ENCODE measurements at places on chromosomes 1 and 21.

DNA sequence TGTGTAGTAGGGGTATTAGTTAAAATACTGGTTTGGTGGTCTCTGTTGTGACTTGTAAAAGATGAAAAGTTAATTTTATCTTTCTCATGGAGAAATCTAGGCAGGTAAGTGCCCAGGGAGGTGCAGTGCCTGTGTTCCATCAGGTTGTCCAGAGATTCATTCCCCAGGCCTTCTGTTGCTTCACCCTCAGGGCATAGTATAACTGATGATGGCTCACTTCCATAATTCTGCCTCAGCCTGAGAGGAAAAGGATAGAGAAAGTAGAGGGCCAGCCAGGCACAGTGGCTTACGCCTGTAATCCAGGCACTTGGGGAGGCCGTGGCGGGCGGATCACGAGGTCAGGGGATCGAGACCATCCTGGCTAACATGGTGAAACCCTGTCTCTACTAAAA is 153.9 kb downstream of the FMN2 start:
- DNase-seq = no peak

GRCh38 chr1:208533746-208534598 is 289.8 kb upstream of the PLXNA2 start:
- no peak for DNase-seq

DNA sequence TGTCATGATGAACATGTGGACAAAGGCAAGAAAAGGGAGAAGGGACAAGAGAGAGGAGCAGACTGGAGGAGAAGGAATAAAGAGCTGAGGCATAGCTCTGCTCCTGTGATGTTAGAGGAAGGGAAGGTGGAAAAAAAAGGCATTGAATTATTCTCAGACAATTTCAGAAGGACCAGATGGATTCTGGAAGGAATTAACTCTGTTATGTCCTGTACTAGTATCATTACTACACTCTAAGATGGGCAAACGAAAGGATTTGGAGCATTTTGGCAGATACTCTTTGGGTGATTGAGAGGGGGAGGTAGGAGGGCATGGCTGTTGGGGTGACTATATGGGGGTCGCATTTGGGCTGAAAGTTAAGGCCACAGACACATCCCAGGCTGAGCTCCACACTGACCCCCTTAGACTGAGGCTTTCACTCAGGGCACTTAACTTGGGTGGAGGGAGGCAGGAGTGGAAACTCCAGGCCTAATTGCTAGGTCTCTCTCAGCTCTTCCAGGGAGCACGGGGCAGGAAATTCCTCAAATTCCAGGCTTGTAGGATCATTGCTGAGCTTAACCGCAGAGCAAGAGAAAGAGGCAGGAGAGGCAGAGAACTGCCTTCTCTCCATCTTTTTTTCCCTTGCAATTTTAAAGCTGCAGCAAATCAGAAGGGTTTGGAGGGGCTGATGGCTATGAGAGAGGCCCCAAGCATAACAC is 25.9 kb downstream of the KIRREL1 start:
- no peak for DNase-seq

DNA sequence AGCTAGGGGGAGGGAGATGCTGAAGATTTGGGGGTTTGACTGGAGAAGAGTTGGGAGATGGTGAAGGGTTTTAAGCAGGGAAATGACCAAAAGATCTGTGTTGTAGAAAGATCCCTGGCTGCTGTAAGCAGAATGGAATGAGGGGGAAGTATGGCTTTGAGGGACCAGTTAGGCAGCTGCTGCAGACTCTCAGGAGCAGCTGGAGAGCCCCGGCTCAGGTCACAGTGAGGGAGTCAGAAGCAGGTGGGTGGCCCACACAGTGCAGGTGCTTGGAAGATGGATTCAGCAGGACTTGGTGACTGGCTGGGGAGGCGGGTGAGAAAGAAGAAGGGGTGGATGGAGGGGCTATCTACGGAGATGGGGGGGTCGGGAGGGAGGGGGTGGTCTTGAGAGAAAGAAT is 35.7 kb downstream of the EDN2 start:
- DNase-seq = no peak

GRCh38 chr1:162697140-162697895 is 65.1 kb downstream of the DDR2 start:
- no peak for DNase-seq

DNA sequence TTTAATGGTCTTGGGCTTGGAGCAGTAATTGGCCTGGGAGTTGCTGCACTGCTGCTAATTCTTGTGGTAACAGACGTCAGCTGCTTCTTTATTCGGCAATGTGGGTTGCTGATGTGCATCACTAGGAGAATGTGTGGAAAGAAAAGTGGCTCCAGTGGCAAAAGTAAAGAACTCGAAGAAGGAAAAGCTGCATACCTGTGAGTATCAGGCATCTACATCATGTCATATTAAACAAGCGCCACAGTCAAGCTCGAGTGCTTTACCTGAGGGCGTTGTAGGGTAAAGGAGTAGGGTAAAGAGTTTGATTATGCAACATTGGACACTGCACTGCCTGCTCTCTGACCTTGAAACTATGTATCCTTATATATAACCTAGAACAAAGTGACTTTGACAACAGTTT is 510.6 kb downstream of the NCAM2 start:
- DNase-seq = no peak

DNA sequence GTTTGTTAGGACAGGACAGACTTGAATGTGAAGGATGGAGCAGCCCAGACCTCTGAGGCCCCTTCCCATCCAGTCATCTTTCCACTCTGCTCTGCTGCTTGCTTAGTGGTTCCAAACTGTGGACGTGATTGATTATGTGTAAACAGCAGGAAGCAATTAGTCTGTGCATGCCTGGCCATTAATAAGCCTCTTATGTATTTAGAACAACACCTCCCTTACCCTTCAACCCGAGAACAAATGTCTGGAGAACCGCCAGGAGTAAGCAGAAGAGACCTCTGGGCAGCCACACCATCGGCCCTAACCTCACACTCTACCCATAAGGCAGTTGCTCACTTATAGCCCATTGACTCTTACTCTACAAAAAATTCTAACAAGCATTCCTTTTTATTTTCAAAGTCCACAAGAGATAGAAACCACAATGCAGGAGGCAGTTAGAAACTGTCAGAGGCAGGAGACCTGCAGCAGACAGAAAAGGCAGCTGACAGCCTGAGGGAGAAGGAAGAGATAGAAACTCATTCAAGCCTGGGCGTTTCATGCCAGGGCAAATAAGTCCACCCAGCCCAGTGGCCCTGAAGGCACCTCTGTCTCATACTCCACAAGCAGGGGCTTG is 5.8 kb upstream of the EPHA8 start:
- no peak for DNase-seq

DNA sequence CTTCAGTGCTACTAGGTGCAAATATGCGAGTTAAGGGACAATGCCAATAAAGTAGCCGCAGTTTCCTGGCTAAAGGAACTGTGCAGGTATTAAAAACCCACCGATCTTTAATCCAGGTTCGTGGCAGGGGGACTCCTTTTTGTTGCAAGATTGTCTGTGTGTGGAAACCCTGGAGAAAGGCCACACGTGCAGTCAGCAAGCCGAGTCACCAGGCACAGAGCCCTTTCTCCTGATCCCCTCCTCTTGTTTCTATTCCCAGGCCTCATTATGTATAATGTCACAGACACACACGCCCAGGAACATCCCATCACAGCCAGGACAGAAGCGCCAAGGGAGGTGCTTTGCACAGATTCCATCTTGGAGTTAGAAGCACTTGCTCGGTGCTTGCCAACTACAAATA is 528.9 kb downstream of the KIF26B start:
- DNase-seq = no peak

DNA sequence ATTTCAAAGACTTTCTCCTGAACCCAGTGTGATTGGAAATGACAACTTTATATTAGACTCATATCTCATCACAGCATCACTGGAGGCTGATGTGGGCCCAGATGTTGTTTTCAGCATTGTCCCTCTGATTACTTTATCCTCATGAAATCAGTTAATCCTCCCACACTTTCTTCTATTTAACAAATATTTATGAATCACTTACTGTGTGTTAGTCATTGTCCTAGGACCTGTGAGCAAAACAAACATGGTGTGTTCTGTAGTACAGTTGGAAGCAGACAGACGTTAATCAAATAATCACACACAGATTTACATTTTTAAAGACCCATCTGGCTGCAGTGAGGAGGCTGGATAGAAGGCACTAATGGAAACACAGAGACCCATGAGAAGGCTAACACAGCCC is 383.7 kb downstream of the PRDM2 start:
- no peak for DNase-seq

- DNase-seq = no peak
Observed at GRCh38 chr1:228265167-228265566, 57.3 kb downstream of the OBSCN start.

DNA sequence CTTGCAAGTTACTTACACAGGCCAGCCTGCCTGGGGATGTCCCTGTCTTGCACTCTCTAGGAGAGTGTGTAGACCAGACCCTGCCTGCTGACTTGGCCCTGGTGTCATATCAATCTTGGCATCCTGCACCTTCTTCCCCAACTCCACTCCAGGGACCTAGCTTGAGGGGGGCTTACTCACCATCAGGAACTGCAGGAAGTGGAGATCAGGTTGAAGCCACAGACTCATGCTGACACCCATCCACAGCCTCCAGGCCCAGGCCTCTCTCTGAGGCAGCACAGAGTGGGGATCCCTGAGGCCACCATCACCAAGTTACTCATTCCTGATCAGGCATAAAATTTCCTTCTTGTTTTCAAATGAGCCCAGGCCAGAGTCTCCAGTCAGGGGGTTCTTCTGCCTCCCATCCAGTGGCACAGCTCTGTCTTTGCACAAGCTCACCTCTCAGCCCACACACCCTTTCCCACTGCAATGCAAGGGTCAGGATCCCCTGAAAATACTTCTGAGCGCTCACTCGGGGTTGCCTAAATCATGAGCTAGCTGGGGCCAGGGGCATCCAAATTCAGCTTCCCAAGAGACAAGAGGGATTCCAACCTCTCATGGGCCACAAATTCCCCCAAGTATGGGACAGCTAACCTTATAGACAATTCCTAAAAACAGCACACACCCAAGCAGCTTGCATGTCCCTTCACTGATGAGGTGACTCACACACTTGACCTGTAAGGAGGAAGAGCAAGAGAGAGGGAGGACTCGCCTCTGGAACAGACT is 33.5 kb downstream of the CSMD2 start:
- DNase-seq = no peak

GRCh38 chr21:18161841-18162240 is 82.8 kb upstream of the CHODL start:
- no peak for DNase-seq

DNA sequence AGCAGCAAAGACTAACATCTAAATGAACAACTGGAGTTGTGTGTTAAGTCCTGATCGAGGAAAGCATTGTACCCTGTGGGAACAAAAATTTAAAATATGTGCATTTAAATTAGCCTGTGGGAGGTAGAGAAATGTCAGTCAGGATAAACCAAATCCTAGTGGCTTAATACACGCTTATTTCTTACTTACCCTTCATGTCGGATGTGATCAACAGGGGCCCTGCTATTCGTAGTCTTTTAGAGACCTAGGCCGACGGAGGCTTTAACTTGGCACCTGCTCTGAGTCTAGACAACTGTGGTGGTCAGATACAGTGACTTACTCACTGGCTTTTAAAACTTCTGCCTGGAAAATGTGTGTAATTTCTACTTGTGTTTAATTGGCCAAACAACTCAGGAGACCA is 10.2 kb downstream of the GSTM3 start:
- no peak for DNase-seq

DNA sequence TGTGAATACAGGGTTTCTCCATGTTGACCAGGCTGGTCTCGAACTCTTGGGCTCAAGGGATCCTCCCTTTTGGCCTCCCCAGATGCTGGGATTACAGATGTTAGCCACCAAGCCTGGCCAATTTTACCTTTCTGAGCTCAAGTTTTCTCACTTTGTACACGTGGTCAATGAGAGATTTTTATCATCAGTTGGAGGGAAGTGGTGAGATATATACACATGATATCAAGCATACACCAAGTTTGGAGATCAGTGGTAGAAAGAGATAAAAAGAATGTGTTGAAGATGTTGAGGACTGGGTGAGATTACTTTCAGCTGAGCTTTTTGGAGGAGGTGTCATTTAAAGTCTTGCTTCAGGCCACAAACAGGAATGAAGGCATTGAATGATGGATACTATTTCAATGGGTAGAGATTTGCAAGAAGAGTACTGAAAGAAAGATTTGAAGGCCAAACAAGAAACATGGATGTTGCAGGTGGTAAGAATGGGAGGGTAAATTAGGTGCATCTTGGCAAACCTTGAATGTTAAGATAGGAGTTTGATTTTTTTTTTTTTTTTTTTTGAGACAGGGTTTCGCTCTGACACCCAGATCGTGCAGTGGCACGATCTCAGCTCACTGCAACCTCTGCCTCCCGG is 3.0 kb upstream of the SESN2 start:
- DNase-seq = peak; percentile 59

DNA sequence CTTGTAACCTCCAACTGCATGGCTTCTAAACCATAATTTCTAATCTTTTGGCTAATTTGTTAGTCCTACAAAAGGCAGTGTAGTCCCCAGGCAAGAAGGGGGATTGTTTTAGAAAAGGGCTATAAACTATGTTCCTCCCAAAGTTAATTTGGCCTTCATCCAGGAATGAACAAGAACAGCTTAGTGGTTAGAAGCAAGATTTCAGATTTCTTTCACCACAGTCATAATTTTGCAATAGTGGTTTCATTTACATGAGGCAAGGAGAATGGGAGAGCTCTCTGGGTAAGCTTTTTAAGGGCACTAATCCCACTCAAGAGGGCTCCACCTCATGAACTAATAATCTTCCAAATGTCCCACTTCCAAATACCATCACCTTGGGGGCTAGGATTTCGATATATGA is 1353.9 kb downstream of the NCAM2 start:
- no peak for DNase-seq

- no peak for DNase-seq
Observed at GRCh38 chr1:209661071-209661470, 8.8 kb upstream of the LAMB3 start.

- DNase-seq = no peak
Observed at GRCh38 chr1:6170742-6171201, 9.3 kb downstream of the CHD5 start.

DNA sequence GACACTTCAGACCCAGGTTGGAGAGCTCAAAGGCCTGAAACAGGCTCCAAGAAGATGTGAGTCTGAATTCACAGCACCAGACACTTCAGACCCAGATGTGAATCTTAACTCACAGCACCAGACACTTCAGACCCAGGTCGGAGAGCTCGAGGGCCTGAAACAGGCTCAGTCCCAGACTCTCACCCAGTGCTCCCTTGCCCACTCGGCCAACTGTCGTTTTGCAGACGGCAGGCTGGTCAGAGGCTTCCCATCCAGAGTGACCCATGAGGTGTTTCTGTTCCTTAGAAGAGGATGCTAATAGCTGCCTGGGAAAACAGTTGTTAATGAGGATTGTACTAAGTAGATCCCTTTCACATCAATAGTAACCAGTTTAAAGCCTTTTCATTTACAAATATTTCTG is 88.4 kb downstream of the ADARB1 start:
- DNase-seq = no peak

- no peak for DNase-seq
Observed at GRCh38 chr1:203251466-203251865, 22.0 kb upstream of the CHIT1 start.

GRCh38 chr1:158931055-158931737 is at the start of gene PYHIN1:
Gene PYHIN1 (plus strand): TSS chr1:158931552. CDS start chr1:158936911, 5,359 bp downstream.
- DNase-seq = peak; percentile 63

- peak; percentile 32 for DNase-seq
Observed at GRCh38 chr1:173914366-173914871, 2.7 kb downstream of the SERPINC1 start.

GRCh38 chr1:167467126-167467710 is 51.1 kb downstream of the CD247 start:
- no peak for DNase-seq
